ENCODE measurements at places on chromosomes 2 and 18. TPM values are rescaled to one million over a fixed set of nuclear protein-coding genes. Genes with fewer than 3 reads are reported as not detected.

Gene SRD5A2
- total RNA-seq: not detected

GRCh38 chr2:229378386-229378785 lies 107.3 kb upstream of the PID1 start:
- H3K36me3 ChIP-seq: no peaks in the 10 kb centered on the region
- no peaks in the 10 kb centered on the region for H3K4me1 ChIP-seq
- no peaks in the 10 kb centered on the region for H3K27me3 ChIP-seq
- H3K27ac ChIP-seq: no peak overlapping the region

DNA sequence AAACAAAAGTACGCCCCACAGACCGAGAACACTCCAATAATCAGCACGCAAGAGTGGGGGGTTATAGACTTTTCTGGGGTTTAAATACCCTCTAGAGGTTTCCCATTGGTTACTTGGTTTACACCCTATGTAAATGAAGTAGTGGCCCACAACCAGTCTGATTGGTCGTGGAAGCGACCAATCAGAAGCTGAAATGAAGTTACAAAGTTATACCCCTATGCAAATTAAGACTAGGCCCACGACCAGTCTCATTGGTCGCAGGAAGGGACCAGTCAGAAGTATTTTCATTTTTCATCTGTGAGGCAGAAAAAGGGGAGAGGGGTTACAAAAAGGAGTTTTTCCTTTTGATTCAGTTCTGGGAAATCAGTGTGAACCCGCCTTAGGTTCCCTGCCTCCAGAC lies 55.3 kb upstream of the YWHAQ start:
- no peak overlapping the region for H3K27ac ChIP-seq
- H3K4me3 ChIP-seq: no peak overlapping the region
- no peaks in the 10 kb centered on the region for H3K36me3 ChIP-seq
- H3K27me3 ChIP-seq: no peaks in the 10 kb centered on the region
- DNase-seq: no peak

Gene UGT1A6
- total RNA-seq: 7.4 TPM

GRCh38 chr2:151525821-151526373 lies 116.2 kb downstream of the RIF1 start:
- no peaks in the 10 kb centered on the region for H3K36me3 ChIP-seq
- H3K4me3 ChIP-seq: no peak overlapping the region
- no peak for DNase-seq
